ENCODE measurements at places on chromosomes 16 and 17. TPM values are rescaled to one million over a fixed set of nuclear protein-coding genes. Genes with fewer than 3 reads are reported as not detected.

DNA sequence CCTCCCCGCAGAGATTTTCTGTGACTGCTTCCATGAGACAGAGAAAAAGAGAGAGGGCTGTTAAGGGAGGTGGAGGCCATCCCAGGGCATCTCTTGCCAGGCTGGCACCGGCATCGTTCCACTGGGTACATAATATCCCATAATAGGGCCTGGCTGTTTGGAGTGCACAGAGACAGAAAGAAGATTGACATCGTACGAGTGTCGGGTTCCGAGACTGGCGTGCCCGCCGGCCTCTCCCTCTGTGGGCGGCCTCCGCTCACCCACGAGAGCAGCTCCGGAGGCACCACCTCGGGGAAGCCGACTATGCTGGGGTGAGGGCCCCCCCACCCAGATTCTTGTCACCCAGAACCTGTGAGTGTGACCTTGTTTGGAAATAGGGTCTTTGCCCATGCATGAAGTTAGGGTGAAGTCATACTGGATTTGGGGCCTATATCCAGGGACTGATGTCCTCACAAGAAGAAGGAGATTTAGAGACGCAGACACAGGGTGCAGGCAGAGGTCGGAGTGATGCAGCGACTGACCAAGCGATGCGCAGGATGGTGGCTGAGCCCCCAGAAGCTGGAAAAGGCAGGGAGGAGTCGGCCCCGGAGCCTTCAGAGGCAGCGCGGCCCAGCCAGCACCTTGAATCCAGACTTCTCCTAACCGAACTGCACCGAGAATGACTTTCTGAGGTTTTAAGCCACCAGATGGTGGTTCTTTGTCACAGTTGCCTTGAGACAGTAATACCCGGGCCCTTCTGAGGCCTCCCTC lies 101.8 kb upstream of the CIBAR2 start:
- no peak for DNase-seq

- no peak for DNase-seq
Measured at GRCh38 chr17:57505841-57506773, 239.0 kb downstream of the CCDC182 start.

DNA sequence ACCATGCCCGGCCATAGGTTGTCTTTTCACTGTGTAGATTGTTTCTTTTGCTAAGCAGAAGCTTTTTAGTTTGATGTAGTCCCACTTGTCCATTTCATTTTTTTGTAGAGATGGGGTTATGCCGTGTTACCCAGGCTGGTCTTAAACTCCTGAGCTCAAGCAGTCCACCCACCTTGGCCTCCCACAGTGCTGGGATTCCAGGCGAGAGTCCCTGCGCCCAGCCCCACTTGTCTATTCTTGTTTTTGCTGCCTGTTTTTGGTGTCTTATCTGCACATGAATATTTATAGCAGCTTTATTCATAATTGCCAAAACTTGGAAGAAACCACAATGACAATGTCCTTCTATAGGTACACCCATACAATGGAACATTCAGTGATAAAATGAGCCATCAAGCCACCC lies 18.8 kb upstream of the SBK1 start:
- no peak for DNase-seq

DNA sequence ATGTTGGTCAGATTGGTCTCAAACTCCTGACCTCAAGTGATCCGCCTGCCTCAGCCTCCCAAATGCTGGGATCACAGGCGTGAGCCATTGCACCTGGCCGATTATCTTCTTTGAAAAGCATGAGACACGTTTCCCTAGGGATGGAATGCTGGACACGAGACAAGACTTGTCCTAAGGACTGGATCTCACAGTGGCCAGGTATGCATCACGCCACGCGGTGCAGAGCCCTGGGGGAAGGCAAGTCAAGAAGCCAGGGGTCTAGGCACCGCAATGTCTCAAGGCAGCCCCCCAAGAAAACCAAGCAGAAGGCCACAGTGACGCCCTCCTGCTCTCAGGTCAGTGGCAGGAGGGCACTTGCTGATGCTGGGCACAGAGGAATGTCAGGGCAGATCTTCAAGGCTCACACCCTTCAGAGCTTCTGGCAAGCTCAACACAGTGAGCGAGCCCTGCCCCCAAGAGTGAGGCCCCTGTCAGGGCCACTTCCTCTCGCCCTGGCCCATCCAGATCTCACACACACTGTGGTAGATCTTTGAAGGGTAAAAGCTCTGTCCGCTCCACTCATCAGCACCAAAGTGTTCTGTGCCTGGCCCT lies 134.7 kb downstream of the ZNF778 start:
- no peak for DNase-seq

- DNase-seq, result peak; percentile 57
Measured at GRCh38 chr16:77424871-77425604, 9.8 kb downstream of the ADAMTS18 start.

- no peak for DNase-seq
Measured at GRCh38 chr16:10343124-10343760, 42.6 kb upstream of the ATF7IP2 start.

The ODAD4 gene
- total RNA-seq, result 0.33 TPM

The SAMD14 gene
- total RNA-seq, result 1.2 TPM

DNA sequence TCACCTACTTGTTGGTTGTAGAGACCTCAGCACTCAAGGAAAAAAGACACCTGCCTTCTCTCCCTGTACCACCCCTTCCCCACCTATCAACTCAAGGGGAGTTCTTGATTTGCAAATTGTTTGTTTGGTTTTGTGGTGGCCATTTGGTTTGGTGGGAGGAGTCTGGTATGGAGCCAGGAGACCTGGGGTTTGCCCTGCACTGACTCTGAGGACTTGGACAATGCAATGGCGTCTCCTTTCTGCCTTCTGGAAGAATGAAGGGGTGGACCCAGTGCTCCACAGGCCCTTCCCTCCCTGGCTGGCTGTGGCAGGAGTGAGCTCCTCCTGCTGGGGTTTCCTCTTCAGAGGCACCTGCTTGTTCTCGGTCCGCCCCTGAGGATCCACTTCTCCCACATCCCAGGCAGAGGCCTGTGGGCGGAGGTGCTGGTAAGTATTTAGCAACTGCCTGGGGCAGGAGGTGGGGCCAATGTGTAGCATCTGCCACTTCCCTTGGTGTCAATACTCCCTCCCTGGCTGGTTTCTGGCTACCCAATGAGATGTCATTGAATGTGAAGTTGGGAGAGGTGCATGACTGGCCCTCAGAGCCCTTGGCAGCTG lies 164.5 kb downstream of the NTN1 start:
- DNase-seq, result no peak

DNA sequence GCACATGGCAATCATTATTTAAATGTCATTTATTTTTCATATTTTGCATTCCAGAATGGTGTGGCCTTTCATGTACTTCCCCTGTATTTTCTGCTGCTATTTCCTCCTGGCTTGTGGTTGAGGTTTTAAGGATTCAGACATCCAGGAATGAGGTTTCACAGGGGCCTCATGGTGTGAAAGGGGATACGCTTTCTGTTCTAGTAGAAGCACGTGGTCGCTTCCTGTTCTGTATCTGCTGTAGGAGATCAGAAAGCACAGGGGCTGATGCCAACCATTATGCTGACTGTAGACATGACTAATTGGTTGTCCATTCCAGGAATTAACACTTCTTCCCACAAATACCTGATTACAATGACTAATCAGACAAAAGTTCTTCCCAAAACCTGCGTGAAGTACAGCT lies 405.9 kb downstream of the SHISA9 start:
- DNase-seq, result no peak

- no peak for DNase-seq
Measured at GRCh38 chr17:61000911-61001310, 323.3 kb downstream of the BCAS3 start.

GRCh38 chr17:64777415-64778239 lies 115.5 kb upstream of the SMURF2 start:
- DNase-seq, result no peak

The CDRT15L2 gene
- total RNA-seq, result not detected

DNA sequence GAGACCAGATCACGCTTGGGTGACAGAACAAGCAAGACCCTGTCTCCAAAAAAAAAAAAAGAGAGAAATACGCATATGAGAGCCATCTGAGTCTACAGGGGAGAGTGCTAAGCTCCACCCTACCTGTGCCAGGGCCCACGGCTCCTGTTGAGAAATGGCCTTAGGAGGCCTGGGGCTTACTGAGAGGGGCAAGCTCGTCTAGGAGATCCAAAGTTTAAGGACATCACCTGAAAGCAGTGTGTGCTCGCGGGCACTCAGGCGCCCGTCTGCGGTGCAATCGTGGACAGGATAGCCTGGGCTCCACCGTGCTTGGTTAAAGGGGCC lies 14.5 kb upstream of the BAIAP2 start:
- no peak for DNase-seq

The SCGB1C2 gene
- not detected for total RNA-seq

DNA sequence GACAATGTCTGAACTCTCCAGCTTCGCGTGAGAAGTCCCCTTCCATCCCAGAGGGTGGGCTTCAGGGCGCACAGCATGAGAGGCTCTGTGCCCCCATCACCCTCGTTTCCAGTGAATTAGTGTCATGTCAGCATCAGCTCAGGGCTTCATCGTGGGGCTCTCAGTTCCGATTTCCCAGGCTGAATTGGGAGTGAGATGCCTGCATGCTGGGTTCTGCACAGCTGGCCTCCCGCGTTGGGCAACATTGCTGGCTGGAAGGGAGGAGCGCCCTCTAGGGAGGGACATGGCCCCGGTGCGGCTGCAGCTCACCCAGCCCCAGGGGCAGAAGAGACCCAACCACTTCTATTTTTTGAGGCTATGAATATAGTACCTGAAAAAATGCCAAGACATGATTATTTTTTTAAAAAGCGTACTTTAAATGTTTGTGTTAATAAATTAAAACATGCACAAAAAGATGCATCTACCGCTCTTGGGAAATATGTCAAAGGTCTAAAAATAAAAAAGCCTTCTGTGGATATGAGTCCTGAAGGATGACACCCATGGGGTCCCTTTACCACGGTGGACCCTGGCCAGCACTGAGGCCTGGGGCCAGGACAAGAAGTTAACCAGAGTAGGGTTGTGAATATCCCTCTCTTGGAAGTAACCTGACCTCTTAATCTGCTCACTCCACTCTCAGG lies 10.5 kb upstream of the ITGAD start:
- DNase-seq, result peak; percentile 94

The SLC26A11 gene
- total RNA-seq, result 11.6 TPM

The ENPP7 gene
- not detected for total RNA-seq

DNA sequence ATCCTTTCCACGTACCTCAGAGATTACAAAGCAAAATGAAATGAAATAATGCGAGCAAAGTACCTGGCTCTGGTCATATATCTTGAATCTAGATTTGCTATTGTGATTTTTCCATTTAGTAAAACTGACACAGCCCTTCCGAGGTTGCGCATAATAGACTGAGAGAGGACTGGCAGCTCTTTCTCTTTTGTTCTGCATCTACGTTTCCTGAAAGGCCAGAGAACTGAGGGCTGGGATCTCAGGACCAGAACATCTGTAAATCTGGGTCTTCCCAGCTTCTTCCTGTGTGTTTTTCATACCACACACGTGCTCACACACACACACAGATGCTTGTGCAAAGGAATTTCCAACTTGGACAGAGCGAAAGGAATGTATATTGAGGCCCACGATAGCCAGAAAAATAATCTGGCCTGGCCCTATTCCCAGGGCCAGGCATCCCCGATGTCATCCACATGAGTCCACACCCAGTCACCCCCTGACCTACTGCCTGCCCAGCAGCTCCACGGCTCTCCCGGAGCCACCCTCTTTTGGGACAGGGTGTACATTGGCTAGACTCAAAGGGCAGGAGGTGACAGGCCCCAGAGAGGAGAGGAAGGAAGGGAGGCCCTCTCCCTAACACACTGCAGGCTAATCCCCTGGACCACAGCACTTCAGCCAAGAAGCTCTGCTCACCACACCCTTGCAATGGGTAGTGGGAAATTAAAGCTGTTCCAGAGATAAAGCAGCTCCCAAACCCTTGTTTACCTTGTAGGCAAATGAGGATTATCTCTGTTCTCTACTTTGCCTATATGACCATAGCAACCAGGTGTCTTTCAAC lies 41.8 kb downstream of the NOL11 start:
- no peak for DNase-seq

- DNase-seq, result no peak
Measured at GRCh38 chr16:1414532-1415260, at the start of gene UNKL. UNKL (minus strand) TSS chr16:1414704; CDS start chr16:1414691, 13 bp downstream.

The APOH gene
- not detected for total RNA-seq

DNA sequence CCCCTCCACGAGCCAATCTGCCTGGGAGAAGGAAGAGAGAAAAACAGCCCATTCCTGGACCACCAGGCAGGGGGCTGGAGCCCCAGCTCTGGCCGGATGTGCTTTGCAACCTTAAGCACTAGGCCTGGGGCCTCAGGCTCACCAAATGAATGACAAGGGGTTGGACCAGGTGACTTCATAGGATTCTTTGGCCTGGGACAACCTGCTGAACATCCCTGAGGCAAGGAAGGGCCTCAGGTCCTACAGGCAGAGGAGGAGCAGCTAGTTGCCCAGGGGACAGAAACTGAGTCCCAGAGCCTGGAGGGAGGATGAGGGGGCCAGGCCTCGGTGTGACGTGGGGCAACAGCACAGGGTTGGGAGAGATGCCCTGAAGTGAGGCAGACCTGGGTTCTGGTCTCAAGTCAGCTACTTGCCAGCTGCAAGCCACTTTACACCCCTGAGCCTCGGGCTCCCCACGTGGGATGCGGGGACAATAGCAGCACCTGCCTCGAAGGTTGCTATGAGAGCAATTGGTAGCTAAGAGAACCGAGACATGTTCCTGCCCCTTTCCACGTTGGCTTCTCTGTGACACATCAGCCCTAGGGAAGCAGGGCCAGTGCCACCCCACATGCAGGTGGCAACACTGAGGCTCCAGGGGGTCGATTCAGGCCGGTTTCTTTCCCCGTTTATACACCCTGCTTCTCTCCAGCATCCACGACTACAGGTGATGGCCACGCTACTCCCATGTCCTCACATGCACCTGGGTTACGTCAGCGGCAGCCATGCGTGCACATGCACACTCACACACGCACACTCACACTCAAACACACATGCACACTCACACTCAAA lies 42.6 kb downstream of the CFAP20 start:
- DNase-seq, result no peak

DNA sequence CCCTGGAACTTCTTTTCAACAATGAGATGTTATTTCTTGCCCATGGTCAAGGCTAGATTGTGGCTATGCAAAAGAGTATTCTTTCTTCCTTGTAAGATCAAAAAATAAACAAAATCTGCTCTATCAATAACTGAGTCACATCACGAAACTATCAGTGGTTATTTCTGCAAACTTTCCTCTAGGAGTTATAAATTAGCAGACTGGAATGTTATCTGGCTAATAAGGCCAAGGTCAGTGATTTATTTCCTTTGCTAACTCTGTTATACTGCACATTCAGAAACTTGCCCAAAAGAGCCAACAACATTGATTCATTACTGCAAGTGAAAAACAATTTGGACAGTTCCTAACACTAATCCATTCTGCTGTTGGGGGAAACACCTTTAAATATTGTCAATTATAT lies 5.0 kb downstream of the ARL6IP1 start:
- DNase-seq, result no peak

DNA sequence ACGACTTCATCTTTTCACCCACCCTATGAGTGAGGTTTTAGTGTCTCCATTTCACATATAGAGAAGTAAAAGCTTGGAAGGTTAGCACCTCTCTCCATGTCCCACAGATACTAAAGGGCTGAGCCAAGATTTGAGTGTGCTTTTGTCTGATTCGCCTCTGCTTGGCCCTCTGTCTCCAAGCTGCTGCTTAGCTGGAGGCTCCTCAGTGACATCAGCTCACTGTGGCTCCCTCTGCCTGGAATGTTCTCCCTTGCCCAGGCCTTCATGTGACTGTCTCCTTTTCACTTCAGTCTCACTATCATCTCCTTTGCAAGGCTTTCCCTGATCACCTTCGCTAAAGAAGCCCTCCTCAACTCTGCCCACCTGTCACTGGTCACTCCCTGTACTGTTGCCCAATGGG lies 84.5 kb upstream of the HSBP1 start:
- no peak for DNase-seq

All from esophagus muscularis mucosa (tissue), 4 donors.